ENCODE measurements at places on chromosomes 7 and 10.

GRCh38 chr10:128710098-128710797 is 584.0 kb upstream of the MKI67 start:
- DNase-seq: no peak

GRCh38 chr10:77293347-77293746 is 344.3 kb downstream of the KCNMA1 start:
- no peak for DNase-seq

DNA sequence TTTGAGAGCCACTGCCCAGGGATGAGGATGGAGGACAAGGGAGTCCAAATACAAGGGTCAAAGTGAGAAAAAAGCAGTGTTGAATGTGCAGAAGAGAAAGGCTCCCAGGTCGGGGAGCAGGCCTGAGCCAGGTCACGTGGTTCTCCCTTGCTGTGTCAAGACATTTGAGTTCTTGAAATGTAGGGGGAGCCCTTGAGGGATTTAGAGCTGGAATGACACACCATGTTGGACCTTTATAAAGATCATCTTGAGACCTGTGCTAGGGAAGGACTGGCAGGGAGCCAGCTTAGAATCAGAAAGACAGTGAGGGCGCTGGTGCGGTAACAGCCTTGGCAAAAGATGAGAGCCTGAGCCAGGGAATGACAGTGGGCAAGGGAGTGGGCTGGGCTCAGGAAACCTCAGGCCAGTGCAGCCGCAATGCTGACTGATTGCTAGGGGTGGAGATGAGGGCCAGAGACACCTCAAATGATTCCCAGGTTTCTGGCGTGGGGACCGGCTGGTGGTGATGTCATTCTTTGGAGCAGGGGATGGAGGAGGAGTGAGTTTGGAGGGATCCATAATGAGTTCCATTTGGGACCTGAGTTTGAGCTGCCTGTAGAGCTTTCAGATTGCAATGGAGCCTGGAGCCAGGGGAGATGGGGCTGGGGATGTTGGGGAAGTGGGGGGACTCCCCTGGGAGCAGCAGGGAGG is 120.1 kb downstream of the PTPN20 start:
- no peak for DNase-seq

GRCh38 chr10:58414270-58415041 is 29.2 kb downstream of the TFAM start:
- no peak for DNase-seq

GRCh38 chr10:62843600-62843999 is 27.4 kb upstream of the EGR2 start:
- DNase-seq: no peak

DNA sequence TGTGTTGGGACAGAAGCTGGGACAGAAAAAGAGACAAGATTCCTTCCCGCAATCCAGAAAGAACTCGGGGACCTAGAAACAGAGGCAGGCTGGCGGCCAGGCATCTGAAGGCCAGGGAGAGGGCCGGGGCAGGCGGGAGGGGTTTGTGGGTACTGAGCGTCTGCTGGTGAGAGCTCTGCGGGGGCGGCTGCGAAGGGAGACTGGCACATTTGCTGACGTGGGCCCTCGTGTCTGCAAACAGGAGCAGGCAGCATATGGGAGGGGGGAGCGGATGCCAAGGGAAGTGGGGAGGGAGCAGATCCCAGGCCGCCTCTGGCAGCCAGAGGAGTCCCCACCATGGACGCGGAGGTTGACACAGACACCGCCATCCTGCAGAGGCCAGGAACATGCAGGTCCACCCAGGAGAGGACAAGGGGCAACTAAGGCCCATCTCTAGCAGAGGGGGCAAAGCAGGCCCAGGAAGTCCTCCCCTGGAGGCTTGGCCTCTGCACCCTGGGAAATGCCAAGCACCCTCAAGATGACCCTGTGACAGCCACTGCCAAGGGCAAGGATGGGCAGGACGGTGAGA is 32.2 kb downstream of the KCNH2 start:
- DNase-seq: no peak

DNA sequence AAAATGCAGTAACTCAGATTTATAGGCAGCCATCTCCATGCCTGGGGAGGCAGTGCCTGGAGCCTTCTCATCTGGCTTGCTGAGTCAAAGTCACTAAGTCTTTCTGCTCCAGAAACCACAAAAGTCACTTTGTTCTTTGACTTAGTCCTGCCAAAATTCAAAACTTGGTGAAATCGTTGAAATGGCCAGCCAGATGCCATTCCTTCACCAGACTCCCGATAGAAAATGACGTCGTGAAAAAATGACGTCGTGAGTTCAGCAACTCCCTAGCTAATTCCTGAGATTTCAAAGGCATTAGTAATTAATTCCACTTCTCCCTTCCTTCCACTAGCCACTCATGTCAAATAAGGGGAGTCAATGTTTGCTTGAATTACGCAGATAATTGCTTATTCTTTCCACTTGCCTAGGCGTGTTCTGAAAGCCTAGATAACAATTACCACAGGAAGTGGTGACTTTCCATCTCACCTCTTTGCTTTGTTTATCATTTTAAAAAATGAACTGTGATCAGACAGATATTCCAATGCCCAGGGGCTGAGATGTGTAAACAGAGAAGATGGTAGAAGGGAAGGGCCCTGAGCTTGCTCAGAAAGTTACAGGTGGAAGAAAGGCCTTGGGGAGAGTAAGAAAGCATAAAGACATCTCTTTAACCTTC is 48.5 kb upstream of the OSBPL3 start:
- peak; percentile 52 for DNase-seq

DNA sequence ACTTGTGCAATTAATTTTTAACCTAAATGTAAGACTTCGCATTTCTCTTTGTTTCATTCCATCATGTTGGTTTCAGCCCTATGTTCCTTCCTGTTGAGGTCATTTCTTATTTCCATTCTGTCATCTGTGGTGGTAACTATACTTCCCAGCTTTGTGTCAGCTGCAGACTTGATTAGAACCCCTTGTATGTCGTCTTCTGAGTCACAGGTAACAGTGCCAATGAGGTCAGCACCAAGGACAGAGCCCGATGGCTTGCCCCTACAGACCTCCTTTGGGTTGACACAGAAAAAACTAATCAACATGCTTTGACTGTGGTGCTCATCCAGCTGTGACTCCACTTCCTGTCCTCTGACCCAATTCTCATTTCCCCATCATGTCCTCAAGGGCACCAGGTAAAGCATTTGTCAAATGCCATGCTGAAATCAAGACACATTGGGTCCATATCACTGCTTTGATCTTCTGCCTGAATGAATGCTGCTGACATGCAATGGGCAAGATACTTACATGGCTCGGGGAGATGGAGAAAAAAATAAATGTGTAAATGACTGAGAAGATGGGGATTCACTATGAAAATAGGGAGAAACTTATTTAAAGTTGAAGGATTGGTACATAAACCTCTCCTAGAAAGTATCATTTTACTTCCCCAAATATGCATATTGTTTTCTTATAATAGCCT is 25.6 kb upstream of the CRTAC1 start:
- peak; percentile 7 for DNase-seq

GRCh38 chr10:72095195-72095594 is 6.8 kb upstream of the SPOCK2 start:
- DNase-seq: peak; percentile 60

DNA sequence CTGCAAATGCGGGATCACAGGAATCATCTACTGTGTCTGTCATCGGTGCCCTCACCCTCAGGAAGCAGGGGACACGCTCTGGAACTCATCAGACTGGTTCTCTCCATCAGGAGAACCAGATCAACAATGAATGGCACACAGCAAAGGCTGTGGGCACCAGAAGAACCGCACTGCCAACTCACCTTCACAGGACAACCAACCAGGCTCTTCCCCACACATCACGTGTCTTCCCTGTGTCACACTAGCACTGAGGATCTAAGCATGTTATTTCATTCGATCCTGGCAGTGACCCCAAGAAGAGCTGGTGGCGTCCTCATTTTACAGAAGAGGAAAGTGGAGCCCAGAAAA is 106.1 kb downstream of the TNS3 start:
- no peak for DNase-seq

DNA sequence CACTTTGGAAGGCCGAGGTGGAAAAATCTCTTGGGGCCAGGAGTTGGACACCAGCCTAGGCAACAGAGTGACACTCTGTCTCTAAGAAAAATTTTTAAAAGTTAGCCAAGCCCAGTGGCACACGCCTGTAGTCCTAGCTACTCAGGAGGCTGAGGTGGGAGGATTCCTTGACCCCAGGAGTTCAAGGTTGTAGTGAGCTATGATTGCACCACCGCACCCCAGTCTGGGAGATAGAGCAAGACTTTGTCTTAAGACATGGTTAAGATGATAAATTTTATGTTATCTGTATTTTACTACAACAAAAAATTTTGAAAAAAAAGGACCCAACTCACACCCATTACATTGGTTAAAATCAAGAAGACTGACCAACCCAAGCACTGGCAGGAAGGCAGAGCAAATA is 44.4 kb upstream of the SMARCD3 start:
- DNase-seq: no peak

DNA sequence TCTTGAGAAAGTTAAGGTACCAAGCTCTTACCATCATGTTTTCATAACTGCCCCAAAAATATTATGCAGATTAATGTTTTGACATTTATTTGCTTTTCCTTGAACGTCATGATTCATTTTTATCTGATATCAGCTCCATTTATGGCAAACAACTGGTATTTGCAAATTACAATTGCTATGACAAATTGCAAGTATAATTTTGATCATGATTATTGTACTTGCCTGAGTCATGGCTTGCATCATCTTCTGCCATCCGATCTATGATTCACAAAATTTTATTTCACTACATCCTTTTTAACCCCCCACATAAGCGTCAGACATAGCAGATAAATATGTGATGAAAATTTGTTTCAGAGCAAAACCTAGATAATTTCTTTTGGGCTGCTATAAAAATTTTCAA is 155.0 kb downstream of the STK31 start:
- no peak for DNase-seq

- DNase-seq: no peak
These were observed 19.2 kb downstream of the TBATA start for GRCh38 chr10:70765794-70766594.

GRCh38 chr7:121428855-121429489 is 32.9 kb upstream of the FAM3C start:
- DNase-seq: no peak
